Lung microvascular endothelial cell (primary cell): ENCODE measurements at places on chromosomes 7 and 10. TPM values are rescaled to one million over a fixed set of nuclear protein-coding genes. Genes with fewer than 3 reads are reported as not detected.
A peak's percentile ranks its signal among the peaks of the same experiment; 100 is the strongest.

GRCh38 chr7:24216576-24217125, 67.3 kb upstream of the NPY start:
- no peak for DNase-seq

DNA sequence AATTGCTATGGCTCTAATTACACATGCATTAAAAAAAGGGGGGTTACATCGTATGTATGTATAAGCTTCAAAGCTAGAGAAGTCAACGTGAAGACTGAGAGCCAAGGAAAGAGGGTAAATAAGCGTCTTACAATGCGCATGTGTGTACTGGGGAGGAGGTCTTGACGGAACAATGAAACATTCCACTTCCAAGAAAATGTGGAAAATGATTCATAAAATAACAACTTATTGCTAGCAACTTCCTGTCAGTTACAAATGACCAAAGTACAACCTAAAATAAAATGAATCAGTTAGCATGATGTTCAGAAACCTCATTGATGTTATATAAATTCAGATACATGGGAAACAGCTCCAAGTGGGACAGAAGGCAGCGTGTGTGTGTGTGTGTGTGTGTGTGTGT, 104.1 kb upstream of the RHEB start:
- peak; percentile 94 for DNase-seq

DNA sequence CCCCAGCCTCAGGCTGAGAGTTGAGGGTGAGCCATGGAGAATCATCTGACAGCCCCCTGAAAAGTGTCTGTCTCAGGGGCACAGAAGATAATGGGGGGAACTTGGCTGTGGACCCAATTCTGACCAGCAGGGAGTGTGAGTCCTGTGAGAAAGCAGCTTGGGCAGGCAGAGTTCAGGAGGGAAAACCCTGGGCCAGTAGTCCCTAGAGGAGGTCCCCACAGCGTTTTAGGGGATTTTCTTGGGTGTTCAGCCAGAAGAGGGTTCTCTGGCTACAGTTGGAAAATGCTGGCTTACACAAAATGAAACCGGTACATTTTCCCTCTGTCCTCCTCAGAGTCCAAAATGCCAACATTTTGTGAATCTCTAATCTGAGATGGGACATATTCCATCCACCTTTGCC, 35.8 kb upstream of the TRIM8 start:
- no peak for DNase-seq

Gene AMPH
- not detected in 2 replicates for total RNA-seq

GRCh38 chr10:7192061-7192460, 218.8 kb downstream of the SFMBT2 start:
- DNase-seq, result no peak

DNA sequence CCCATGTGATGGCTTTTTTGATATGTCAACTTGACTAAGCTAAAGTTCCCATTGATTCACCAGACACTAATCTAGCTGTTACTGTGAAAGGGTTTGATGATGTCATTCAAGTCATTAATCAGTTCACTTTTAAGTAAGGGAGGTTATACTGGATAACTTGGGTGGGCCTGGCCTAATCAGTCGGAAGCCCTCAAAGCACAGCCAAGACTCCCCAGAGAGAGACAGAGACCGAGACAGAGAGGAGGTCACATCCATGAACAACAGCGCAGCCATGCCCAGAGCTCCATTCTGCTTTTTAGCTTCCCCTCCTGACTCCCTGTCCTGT, 103.4 kb downstream of the TRIL start:
- no peak for DNase-seq

Gene EGFR
- total RNA-seq, result 0.20 and 0.65 TPM in 2 replicates

DNA sequence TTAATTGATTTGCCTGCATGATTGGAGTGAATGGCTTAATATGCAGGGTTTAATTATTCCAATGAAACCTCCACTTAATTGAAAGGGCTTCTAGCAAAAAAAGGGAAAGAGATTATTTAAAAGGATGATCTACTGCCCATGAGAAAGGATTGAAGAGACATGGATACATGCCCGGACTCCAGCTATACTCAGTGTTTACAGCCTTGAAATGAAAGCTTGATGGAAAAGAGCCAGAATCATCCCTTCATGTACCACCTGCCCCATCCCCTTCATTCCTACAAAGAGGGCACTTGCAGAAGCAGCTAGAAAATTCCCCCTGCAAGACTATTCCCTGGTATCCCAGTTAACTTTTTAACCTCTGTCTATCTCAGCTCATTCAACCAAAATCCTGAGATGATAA, 78.4 kb downstream of the CARD11 start:
- DNase-seq, result no peak

DNA sequence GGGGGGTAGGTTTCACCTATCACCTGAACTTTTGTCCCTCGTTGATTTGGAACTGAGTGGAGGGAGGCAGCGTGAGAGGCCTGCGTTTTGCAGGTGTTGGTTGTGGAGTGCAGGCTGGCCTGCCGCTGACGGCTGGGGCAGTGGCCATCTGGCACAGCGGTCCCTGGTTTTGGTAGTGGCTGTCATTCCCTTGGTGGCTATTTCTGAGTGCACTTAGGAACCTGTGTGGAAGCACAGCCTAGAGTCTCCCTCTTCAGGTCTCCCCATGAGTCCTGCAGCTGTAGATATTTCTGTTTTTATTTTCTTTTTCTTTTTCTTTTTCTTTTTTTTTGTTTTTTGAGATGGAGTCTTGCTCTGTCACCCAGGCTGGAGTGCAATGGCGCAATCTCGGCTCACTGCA, 129.2 kb downstream of the CUL2 start:
- peak; percentile 47 for DNase-seq

Gene SPAM1
- not detected in 2 replicates for total RNA-seq

Gene HMX2
- total RNA-seq, result not detected in 2 replicates

Gene ZNF804B
- total RNA-seq, result not detected in 2 replicates
